Cortex of kidney (tissue), 1 donor: ENCODE measurements at places on chromosomes 12 and 14.

- no peak for DNase-seq
These were observed 7.2 kb upstream of the CD27 start for GRCh38 chr12:6437586-6437985.

DNA sequence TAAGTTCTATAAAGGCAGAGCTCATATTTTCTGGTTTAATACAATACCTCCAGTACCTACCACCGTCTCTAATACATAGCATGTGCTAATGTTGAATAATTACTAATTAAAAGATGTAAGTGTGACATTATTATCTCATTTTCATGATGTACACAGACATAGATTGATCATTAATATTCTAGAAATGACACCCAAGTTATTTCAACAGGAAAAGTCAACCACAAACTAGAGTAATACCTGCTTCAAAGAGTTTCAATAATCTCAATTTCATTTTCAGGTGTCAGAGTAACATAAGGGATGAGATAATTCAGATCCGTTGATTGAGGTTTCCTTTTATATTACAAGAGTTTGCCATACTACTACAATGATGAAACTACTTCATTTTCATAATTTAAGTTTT, 388.9 kb downstream of the SOX5 start:
- DNase-seq, result no peak

GRCh38 chr12:104933128-104933527, 25.0 kb downstream of the SLC41A2 start:
- no peak for DNase-seq

DNA sequence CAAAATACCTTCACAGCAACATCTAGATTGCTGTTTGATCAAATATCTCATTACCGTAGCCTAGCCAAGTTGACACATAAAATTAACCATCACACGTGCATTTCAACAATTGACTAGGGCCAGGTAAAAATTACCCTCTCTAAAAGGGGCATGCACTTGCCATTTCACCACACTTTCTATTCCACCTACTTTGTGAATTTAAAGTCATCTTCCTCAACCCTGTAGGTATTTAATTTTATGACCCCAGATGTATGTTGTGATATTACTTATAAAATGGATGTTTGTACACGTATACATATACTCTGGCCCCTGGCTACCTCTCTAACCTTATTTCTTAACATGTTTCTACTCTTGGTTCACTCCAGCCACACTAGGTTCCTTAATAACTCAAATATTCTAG, 160.2 kb downstream of the FOXA1 start:
- no peak for DNase-seq

- no peak for DNase-seq
These were observed 18.0 kb downstream of the FMNL3 start for GRCh38 chr12:49689237-49689636.

DNA sequence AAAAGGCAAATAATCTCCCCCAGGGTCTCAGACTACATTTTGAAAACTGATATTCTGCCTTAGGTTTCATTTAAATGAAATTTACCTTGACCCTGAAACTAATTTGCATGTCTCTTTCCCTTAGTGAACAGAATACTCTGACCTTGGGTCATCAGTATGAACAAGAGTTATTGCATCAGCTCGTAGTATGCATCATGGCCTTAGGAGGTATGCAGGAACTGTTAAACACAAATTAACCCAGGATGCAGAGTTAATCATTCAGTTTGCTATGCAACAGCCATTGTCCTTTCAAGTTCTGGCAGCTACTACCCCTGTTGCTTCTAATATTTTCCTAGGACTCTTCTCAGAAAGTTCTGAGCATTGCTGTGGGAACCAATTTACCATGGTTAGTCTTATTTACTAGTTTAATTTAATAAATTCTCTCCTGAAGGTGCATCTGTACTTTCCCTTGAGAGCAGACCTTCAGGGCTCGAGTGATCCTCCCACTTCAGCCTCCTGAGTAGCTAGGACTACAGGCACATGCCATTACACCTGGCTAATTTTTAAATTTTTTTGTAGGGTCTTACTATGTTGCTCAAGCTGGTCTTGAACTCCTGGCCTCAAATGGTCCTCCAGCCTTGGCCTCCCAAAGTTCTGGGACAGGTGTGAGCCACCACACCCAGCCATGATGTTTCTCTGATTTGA, 126.7 kb downstream of the TTC6 start:
- no peak for DNase-seq

DNA sequence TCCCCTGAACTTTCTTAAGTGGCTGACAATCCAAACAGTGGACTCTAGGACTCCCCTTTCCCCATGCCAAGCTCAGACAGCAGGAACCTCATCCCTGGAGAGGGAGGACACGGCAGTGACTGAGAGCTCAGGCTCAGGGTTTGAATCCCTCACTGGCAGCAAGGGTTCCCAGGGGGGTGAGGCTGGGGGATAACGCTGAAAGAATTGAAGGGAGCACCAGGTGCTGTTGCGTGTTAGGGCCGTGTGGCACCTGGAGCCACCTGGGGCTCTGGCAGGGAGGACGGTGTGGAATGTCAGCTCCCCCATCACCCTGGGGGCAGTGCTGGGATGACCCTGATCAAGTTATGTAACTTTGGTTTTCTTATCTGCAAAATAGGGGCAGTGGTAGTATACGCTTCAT, 40.1 kb downstream of the ANO2 start:
- DNase-seq, result no peak
